ENCODE measurements at places on chromosomes 3 and 15. TPM values are rescaled to one million over a fixed set of nuclear protein-coding genes. Genes with fewer than 3 reads are reported as not detected.

- DNase-seq, result no peak
- H3K27ac ChIP-seq, result peak overlapping the region; percentile 82
- H3K4me1 ChIP-seq, result peaks cover 20% of the 10 kb centered on the region
- H3K27me3 ChIP-seq, result no peaks in the 10 kb centered on the region
These were observed 7.8 kb upstream of the CAMP start for GRCh38 chr3:48215466-48215865.

The XCR1 gene
- total RNA-seq, result 1.4 TPM

DNA sequence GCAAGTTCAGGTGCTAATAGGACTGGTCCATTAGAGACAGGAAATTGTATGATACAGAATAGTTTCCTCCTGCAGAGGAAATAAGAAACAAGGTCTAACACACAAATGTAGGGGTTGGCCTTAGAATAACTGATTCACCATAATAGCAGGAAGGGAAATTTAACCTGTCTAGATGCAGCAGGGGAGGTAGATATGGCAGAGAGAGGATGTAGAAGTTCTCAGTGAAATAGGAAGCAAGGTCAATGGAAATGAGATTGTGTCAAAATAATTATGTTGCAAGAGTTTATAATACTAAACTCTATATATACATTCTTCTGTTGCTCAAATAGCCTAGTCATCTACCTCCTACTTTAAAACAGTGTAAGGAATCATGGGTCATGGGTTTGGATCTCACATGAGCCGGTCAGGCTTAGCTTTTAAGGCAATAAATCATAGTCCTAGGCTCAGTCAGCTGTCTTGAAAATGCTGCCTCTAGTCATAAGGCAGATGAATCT is 17.0 kb downstream of the BCL2A1 start:
- no peak overlapping the region for H3K4me3 ChIP-seq
- H3K4me1 ChIP-seq, result no peaks in the 10 kb centered on the region
- H3K36me3 ChIP-seq, result no peaks in the 10 kb centered on the region
- DNase-seq, result no peak
- no peak overlapping the region for H3K27ac ChIP-seq

DNA sequence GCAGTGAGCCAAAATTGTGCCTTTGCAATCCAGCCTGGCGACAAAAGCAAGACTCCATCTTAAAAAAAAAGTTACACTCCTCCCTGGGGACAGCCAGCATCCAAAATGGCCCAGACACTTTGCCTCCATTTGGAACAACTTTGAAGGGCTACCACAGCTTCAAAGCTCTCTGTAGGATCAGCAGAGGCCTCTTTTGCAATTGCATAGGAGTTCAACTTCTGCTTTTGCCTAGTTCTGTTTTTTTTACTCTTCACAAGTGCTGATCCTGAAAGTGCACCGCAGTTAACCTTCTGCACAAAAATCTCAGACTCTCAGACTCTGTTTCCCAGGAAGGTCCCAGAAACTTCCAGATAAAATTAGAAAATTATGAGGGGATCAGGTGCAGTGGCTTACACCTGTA is 25.2 kb upstream of the SLC4A7 start:
- DNase-seq, result no peak
- H3K4me3 ChIP-seq, result no peak overlapping the region
- no peaks in the 10 kb centered on the region for H3K36me3 ChIP-seq
- H3K4me1 ChIP-seq, result no peaks in the 10 kb centered on the region

GRCh38 chr3:101501783-101502182 is 11.2 kb downstream of the SENP7 start:
- no peak overlapping the region for H3K27ac ChIP-seq
- H3K4me3 ChIP-seq, result no peak overlapping the region
- no peak for DNase-seq
- H3K4me1 ChIP-seq, result no peaks in the 10 kb centered on the region
- no peaks in the 10 kb centered on the region for H3K36me3 ChIP-seq

DNA sequence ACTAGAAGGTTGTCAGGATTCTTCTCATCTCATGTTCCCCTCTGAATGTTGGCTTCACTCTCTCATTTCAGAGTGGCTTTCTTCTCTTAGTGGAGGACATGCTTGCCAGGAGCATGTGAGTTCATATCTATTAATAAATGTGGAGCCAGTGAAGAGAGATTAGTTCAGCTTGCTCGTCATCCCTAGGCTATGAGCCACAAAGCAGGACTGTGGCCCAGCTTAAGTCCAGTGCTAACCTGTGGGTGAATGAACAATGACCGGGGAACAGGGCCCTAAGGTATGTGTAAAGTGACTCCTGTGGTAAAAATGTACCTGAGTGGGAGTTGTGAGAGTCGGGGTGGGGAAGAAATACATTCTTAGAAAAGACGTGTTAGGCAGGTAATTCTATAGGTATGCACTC is 96.9 kb upstream of the TBL1XR1 start:
- H3K4me3 ChIP-seq, result no peak overlapping the region
- no peak overlapping the region for H3K27ac ChIP-seq
- no peaks in the 10 kb centered on the region for H3K4me1 ChIP-seq
- H3K36me3 ChIP-seq, result no peaks in the 10 kb centered on the region

DNA sequence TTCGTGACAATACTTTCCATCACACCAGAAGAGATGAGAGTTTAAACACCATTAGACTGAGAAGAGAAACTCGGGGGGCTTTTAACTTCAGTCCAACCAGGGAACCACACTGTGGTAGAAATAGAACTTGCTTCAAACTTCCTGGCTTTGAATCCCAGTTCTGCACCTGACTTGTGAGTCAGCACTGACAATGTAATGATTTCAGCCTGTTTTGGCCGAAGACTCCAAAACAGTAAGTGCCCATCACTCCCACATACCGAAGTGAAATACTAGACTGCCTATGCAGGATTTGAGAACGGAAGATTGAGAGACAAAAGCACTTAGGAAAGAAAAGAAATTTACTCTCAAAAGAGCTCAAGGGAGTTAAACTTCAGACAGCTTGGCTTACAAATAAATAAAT is 27.0 kb downstream of the C2CD4B start:
- DNase-seq, result no peak
- H3K27me3 ChIP-seq, result no peaks in the 10 kb centered on the region

GRCh38 chr3:118968111-118968510 is 66.5 kb downstream of the IGSF11 start:
- no peak overlapping the region for H3K4me3 ChIP-seq
- no peak for DNase-seq
- no peaks in the 10 kb centered on the region for H3K4me1 ChIP-seq
- H3K27ac ChIP-seq, result no peak overlapping the region

The BTLA gene
- total RNA-seq, result 3.2 TPM

- no peaks in the 10 kb centered on the region for H3K4me1 ChIP-seq
- H3K36me3 ChIP-seq, result no peaks in the 10 kb centered on the region
- no peak for DNase-seq
- H3K27me3 ChIP-seq, result no peaks in the 10 kb centered on the region
- no peak overlapping the region for H3K27ac ChIP-seq
These were observed 186.4 kb upstream of the NANOGP8 start for GRCh38 chr15:35271371-35272043.

GRCh38 chr3:128455786-128456748 is 10.6 kb downstream of the DNAJB8 start:
- H3K36me3 ChIP-seq, result no peaks in the 10 kb centered on the region
- no peak overlapping the region for H3K27ac ChIP-seq
- H3K4me1 ChIP-seq, result no peaks in the 10 kb centered on the region
- no peaks in the 10 kb centered on the region for H3K27me3 ChIP-seq
- no peak for DNase-seq
- no peak overlapping the region for H3K4me3 ChIP-seq

The SENP8 gene
- 4.8 TPM for total RNA-seq

GRCh38 chr15:39731266-39731665 is 51.4 kb downstream of the FSIP1 start:
- no peak overlapping the region for H3K27ac ChIP-seq
- DNase-seq, result no peak
- no peaks in the 10 kb centered on the region for H3K27me3 ChIP-seq

DNA sequence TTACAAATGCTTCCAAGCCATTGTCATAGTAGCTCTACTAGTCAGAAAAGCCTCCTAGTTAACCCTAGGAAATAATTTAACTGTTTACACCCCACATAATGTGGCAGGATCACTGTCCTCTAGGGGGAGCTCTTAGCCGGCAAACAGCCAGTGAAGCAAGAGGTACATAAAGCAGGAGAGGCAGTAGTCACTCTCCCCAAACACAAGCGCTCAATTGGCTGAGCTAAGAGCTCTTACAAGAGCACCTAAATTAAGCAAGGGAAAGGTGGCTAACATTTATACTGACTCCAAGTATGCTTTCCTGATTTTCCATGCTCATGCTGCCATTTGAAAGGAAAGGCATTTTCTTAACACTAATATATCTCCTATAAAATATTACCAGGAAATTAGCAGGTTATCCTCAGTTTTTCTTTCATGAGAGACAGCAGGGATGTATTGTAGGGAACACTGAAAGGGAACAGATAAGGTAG is 37.6 kb downstream of the NCEH1 start:
- no peaks in the 10 kb centered on the region for H3K27me3 ChIP-seq
- H3K27ac ChIP-seq, result no peak overlapping the region
- H3K4me1 ChIP-seq, result no peaks in the 10 kb centered on the region
- no peak overlapping the region for H3K4me3 ChIP-seq
- no peaks in the 10 kb centered on the region for H3K36me3 ChIP-seq
- peak; percentile 22 for DNase-seq

DNA sequence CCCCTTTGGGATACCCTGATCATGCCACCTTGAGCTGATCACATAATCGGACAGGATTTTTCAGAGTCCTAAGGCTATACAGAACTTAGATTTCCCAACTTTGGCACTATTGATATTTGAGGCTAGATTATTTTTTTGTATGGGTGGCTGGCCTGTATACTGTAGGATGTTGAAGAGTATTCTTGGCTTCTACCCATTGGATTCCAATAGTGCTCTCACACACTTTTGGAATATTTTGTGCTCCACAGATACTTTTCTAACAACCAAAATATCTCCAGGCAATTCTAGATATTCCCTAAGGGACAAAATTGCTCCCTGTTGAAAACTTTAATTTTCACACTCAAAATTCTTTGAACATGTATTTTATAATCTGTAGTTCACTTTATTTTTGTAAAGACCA is 125.1 kb downstream of the ABI3BP start:
- no peak for DNase-seq
- H3K27ac ChIP-seq, result no peak overlapping the region
- H3K4me3 ChIP-seq, result no peak overlapping the region
- no peaks in the 10 kb centered on the region for H3K27me3 ChIP-seq
- no peaks in the 10 kb centered on the region for H3K36me3 ChIP-seq

Measured in kidney (tissue), 22 donors.